ENCODE measurements at places on chromosomes 6 and 20.

DNA sequence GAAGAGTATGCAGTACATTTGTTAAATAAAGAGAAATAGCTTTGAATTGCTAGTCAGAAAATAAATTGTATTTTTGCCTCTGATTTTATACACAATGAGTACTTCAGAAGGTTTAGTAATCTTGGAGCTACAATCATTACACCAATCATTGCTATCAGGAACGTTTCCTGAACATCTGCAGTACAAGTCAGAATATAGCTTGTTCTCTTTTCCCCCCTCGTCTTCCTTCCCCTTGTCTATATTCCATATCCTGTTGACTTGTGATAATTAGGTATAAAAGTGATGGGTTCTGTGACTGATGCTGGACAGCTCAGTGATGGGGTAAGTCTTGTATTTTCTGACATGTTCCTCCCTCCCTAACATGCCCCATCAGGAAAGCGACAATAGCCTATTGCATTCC is 94.0 kb downstream of the AHI1 start:
- DNase-seq, result no peak

DNA sequence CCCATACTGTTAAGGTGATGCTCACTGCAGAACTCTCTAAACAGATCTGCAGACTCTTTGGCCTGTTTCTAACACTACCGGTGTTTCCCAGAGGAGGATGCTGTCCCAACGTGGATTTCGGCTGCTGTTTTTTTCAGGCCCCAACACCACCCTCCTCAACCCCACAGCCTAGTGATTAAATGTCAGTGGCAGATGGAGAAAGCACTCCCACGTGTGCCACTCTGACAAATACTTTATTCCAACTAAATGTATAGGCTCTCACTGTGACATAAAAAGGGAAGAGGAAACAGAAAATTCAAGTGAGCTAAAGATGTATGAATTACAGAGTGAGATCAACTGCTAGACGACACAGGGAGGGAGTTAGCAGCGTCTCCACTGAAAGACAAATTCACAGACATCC is 3.6 kb downstream of the TBC1D20 start:
- no peak for DNase-seq

GRCh38 chr6:100851819-100852218 is 29.3 kb downstream of the ASCC3 start:
- no peak for DNase-seq

DNA sequence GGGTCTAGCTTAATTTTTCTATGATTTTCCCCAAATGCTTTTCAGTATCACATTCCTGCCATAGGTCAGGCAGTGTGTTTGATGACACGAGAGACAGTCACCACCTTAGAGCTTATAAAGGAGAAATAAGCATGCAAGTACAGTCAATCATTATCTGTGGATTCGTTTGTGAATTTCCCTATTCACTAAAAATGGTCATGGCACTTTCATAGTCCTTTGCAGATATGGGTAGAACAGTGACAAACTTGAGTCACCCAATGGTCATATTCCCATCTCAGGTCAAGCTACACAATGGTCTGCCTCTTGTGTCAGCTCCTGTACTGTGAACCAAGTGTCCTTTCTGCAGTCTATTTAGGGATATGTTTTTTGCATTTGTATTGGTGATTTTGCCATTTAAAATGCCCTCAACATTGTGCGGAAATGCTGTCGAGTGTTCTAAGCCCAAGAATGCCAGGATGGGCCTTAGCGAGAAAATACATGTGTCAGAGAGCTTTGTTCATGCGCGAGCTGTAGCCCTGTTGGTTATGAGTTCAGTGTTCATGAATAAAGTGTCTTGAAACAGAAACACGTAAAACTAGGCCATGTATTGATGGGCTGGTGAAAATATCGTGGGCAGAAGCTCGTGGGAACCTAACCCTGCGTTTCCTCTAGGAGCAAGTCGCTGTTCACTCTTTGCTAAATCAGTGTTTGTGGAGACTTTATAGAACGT is 19.8 kb downstream of the SUMO4 start:
- DNase-seq, result no peak

- DNase-seq, result no peak
These were observed 268.8 kb downstream of the GRIK2 start for GRCh38 chr6:101662111-101662897.

DNA sequence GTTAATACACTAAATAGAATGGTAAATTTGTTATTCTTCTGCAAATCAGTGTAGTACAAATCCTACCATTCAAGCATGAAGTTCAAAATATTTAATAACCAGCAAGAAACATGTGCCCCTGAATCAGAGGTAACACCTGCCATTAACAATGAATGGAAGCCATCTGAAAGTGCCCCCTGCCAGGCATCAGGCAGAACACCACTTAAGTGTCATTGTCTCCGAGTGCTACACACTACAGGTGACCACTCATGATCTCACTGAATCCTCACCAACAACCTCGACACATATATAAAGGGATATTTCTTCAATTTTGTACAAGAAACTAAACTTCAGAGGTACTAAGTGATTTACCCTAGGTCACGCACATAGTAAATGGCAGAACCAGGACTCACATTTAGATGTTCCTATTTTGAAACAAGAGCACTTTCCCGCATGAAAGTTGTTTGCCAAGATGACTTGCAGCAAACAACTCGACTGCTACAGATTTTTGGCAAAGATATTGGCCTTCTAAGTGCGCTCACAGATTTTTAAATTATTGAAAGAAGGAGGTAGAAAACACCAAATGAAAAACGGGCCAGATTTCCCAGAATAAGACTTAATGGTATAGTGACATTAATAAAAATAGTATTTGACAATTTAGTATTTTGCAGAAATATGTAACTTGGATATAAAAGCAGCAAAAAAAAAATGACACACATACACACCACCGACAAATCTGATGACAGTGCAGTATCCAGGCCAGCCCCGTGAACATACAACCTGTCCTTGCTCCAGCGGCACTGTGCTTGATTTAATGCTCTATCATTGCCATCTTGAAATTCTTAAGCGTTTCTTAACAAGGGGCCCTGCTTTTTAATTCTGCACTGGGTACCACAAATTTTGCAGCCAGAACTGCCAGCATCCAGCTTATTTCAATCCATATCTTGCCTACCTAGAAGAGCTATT is 274.5 kb downstream of the ALDH8A1 start:
- DNase-seq, result peak; percentile 88

DNA sequence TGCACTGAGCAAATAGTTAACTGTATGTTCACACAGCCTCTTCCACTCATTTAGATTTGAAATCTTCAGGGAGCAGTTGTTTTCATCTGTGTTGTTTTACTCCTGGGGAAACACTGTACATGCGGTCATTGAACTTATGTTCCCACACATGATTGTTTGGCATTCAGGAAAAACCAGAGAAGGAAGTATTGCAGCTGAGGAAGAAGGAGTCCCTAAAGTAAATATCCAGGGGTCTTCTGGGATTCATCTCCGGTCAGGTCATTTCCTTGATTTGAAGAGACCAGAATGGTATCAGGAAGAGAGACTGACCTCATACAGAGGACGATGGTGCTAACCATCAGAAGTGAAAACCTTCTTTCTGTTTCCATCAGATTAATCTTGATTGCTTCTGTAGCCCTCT is 52.5 kb downstream of the DCBLD1 start:
- DNase-seq, result no peak

GRCh38 chr20:8855315-8855714 is 213.6 kb upstream of the PLCB4 start:
- no peak for DNase-seq

DNA sequence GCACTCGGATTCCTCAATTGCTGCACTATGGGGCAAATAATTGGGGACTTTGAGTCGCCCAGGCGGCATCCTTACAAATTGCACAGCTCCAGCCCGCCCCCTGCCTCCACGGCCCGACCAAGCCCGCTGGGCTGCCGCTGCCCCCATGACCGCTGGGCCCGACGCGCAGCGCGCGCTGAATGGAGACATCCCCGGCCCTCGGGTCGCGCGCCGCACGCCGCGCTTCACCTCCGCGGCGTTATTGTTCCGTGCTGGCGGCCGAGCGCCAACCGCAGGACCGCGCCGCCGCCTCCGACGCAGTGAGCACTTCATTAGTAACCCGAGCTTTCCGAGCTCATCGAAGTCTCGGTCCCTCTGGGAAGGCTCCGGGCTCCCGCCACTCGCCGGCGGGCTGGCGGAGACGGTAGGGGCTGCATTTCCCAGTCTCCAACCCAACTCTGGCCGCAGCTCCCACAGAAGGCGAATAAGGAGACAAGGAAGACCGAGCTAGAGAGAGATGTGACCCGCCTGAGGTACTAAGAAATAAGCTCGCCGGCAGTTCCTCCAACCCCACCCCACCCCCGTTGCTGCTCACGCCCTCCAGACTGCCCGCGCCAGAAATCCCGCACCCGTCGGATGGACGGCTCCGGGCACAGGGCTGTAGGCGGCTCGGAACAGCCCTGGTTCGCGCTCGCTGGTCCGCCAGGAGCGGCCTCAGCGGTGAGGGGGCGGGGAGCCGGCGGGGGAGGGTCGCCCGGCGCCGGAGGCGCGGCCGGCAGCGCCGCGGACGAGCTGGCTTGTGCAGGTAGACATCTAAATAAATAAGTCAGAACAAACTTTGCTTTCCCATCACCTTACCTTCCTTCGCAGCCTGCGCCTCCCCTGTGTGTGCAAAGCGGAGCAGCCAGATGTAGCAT is 703 bp downstream of the EPHA7 start:
- peak; percentile 53 for DNase-seq

GRCh38 chr6:157929076-157929475 is 52.6 kb upstream of the SYNJ2 start:
- no peak for DNase-seq

DNA sequence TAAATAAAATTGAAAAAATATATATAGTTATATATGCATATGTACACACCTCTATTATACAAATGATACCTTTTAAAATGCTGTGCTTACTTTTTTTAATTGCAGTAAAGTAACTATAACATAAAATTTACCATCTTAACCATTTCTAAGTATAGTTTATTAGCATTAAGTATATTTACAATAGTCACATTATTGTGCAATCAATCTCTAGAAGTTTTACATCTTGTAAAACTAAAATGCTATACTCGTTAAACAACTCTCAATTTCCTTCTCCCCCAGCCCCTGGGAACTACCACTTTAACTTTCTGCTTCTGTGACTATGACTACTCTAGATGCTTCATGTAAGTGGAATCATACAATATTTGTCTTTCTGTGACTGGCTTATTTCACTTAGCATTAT is 146.7 kb upstream of the DST start:
- DNase-seq, result no peak

- no peak for DNase-seq
These were observed 8.2 kb downstream of the NPEPL1 start for GRCh38 chr20:58700823-58701222.

GRCh38 chr20:58549231-58550209 is 34.3 kb upstream of the APCDD1L start:
- no peak for DNase-seq

DNA sequence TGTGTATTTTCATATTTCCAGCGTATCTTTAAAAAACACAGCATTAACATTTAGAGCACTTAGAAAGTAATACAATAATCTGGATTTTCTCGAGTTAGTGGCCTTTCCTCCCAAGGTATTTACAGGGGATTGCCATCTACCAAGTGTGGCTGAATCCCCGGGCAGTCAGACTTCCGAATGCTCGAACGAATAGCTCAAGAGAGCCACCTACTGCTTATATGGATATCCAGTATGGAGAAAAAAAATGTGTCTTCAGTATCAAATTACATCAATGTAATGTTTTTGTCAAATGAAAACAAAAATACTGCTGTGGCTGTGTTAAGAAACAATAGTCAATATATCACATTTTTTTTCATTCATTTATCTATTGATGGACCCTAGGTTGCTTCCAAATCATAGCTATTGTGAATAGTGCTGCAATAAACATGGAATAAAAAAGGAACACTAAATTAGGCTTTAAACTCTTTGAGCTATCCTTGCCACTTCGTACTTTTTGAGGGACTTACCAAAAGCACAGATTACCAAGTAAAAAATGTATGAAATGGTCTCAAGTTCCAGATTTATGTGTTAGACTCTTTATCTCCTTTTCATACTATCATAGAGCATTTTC is 654.5 kb upstream of the PTCHD4 start:
- DNase-seq, result peak; percentile 22

- no peak for DNase-seq
These were observed 18.2 kb downstream of the FBXL4 start for GRCh38 chr6:98929498-98930060.

GRCh38 chr6:98498144-98498775 is 336.1 kb upstream of the POU3F2 start:
- no peak for DNase-seq

DNA sequence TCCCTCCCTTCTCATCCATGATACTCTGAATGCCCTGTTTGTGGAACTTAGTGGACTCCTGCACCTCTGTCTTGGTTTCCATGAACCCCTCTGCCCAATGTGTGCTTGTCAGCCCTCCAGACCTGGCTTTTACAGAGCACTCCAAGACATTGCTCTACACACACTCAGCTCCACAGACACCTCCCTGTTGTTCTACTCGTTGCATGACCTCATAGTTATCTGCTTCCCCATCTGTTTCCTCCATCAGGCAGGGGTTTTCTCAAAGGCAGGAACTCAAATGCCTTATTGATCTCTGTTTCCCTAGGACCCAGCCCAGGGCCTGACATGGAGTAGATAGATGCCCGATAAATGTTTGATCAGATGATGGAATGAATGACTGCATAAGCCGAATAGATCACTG is 13.3 kb downstream of the PLCG1 start:
- no peak for DNase-seq

GRCh38 chr6:170293341-170294231 is 2.7 kb upstream of the DLL1 start:
- no peak for DNase-seq

DNA sequence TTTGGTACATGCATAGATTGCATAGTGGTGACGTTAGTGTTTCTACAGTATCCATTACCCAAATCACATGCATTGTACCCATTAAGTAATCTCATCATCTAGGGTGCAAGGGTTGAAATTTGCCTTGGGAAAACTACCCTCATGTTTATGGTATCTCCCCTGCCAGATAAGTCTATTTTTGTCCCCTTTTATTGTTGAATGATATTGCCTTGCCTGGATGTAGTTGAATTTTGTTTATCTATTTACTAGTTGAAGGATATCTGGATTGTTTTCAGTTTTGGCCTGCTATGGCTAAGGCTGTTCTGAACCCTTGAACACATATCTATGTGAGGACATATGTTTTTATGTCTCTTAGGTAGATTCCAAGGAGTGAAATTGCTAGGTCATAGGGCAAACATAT is 13.4 kb downstream of the HLA-DRB1 start:
- DNase-seq, result no peak

GRCh38 chr20:19347943-19348456 is 135.6 kb downstream of the SLC24A3 start:
- DNase-seq, result no peak

GRCh38 chr20:50608750-50609104 is 82.6 kb downstream of the RIPOR3 start:
- no peak for DNase-seq

All from NCI-H1092 treated with DMSO at 0.1 percent for 48 hours (cell line).